Neural crest cell (in vitro differentiated cells): ENCODE measurements at places on chromosomes 1 and 21.

- DNase-seq: no peak
Measured at GRCh38 chr1:89697383-89697782, 64.5 kb downstream of the LRRC8C start.

GRCh38 chr1:96306809-96307560, 414.6 kb upstream of the PTBP2 start:
- no peak for DNase-seq

- DNase-seq: no peak
Measured at GRCh38 chr1:67748630-67749029, 63.6 kb downstream of the GADD45A start.

DNA sequence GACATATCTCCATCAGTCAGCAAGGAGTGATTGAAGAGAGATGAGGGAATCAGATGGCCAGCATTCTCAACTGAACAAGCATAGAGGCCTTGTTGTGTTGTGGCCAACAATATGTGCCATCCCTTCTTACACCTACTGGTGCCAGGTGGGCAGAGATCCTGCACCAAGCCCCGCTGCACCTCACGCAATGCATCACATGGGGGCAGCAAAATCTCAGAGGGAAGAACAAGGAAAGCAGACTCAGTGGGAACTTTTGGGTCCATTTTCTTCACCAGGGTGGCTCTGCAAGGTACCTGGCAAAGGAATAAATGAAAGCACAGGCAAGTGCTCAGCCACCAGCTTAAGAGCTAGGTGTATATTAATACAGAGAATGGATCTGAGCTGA, 33.2 kb downstream of the HSD3B2 start:
- DNase-seq: no peak

DNA sequence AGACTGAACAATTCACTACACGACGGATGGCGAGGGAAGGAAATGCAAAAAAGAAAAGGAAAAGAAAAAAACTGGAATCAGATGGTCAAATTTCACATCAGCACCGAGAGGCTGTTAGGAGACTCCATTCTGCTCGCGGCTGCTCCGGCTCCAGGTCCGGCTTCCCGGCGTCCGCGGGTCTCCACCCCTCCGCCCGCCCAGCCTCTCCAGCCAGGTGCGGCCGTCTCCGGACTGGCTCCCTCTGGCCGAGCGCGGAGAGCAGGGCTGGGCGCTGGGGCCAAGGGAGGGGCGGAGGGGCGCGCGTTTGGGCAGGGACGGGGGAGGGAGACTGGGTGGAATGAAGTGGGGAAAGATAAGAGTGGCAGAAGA, 332 bp downstream of the KCNJ6 start:
- no peak for DNase-seq

- no peak for DNase-seq
Measured at GRCh38 chr21:34593954-34594531, 20.9 kb downstream of the RCAN1 start.

GRCh38 chr1:113515498-113515897, 125.2 kb downstream of the MAGI3 start:
- no peak for DNase-seq

GRCh38 chr1:79353224-79353623, 346.7 kb upstream of the ADGRL4 start:
- peak; percentile 38 for DNase-seq

GRCh38 chr1:156012051-156012817, 8.5 kb downstream of the SSR2 start:
- no peak for DNase-seq

- no peak for DNase-seq
Measured at GRCh38 chr1:234633246-234634003, 23.4 kb upstream of the IRF2BP2 start.

DNA sequence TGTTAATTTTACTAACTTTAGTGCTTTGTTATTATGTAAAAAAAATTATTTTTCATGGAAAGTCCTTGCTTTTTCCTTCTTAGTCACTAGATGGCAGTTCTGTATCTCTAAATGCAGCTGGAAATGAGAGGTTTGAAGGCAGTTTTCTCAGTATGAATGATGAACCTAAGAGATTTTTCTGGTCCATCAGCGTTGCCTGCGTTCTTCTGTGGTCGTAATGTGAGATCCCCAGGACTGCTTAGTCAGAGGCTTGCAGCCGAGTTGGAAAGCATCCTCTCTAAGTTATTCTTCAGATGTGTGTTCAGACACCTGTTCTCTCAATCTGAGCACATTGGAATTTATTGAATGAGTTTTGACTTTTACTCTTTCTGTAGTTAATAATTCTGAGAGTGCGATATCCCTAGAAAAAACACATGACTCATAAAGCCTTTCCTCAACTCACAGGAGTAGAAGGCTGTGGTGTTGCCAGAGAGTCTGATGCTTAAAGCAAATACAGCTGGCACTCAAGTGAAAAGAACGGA, 99.3 kb downstream of the FMN2 start:
- no peak for DNase-seq

DNA sequence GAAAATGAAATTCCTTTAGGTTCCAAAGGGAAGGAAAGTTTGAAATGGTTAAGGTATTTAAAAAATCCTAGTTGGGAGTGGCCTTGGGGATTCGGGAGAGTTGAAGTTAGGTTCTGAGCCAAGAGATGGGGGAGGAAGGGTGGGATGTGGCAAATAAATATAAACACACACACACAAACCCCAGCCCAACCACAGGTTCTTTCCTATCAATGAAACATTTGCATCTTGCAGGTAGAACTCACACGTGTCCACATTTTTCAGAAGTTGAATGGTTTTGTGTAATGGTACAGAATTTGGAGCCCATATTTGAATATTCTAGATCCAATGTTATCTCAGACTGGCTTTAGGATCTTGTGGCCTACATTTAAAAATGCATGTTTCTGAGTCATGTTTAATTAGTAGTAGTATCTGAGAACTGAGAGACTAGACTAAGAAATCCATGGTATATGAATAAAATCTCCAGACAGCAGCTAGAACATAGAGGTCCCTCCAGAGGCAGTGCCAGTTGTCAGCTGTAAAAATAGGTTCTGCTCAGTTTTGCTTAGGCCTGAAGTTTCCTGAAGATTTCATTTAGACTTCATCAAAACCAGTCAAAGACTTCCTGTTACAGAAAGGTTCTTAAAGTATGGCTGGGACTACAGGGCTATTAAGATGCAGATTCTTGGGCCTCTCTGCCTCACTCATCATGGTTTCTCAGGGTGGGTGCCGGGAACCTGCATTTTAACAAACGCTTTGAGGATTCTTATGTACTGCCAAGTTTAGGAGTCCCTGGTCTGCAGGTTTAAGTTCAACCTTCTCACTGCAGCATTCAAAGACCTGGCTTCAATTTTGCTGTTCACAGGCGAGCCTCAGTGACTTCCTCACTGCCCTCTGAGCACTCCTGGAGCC, 21.3 kb downstream of the RUNX1 start:
- DNase-seq: no peak

DNA sequence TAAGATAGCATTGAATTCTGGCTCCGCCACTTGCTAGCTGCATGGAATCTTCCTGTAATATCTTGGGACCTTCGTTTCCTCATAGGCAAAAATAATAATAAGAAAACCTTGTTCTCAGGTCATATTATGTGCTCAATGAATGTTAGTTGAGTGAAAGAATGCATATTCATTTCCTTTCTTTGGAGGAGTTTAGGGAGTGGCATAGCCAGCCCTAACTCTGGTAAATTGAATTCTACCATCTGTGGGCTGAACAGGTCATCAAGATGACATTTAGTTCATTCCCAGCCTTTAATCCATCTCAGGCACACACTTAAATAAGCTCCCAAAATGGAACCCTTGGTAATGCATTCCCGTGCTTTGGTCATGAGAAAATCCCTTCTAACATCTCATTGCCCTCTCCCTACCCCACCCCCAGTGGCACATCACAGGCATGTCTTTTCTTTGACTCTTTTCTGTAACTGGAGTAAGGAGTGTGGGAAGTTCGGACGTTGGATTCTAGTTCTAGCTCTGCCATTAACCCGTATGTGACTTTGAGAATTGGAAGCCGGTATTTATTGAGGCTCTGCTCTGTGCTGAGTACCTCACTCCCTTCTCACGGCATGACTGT, 13.2 kb upstream of the MYOG start:
- no peak for DNase-seq

DNA sequence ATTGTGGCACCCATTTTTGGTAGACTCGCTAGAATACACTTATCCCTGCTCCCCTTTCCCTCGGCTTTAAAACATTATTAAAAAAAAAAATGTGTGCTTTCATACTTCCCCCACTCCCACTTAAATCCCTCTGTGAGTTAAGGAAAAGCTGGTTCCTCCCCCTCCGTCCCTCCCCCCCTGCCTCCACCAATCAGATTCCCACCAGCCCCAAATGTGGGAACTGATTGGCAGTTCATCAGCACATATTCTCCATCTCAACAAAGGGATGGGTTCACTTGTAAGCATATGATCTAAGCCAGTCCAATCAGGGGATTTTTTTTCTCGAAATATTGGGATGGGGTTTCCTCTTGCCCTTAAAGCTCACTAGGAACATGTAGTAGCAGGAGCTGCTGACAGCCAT, 10.8 kb upstream of the FYB2 start:
- no peak for DNase-seq

- no peak for DNase-seq
Measured at GRCh38 chr1:4549930-4550329, 104.5 kb upstream of the AJAP1 start.

- no peak for DNase-seq
Measured at GRCh38 chr1:103496014-103496635, 29.4 kb upstream of the RNPC3 start.

GRCh38 chr1:11617314-11617713, 36.9 kb downstream of the FBXO2 start:
- DNase-seq: no peak

GRCh38 chr1:90384193-90384592, 332.9 kb downstream of the BARHL2 start:
- no peak for DNase-seq

- DNase-seq: no peak
Measured at GRCh38 chr1:164579381-164579780, 20.4 kb downstream of the PBX1 start.

- DNase-seq: no peak
Measured at GRCh38 chr21:38751379-38752050, 54.2 kb upstream of the ETS2 start.

DNA sequence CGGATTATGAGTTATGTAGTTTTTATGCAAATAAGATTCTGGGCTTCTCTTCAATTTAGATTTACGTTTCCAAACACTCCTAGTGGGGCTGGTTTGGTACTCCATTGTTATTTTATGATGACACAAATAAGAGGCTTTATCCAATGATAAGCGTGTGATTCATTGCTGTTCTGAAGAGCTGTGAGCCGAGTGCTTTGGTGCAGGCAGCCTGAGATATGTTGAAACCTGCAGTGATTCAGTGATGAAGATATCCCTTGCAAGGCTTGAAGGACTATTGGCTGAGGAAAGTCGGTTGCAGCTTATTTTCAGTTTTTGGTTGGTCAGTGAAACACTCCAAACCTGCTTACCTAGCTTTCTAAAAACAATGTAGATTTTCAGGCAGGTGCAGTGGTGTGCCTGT, 112.2 kb downstream of the RYR2 start:
- DNase-seq: no peak

- no peak for DNase-seq
Measured at GRCh38 chr21:17467392-17467791, 45.5 kb upstream of the CXADR start.

DNA sequence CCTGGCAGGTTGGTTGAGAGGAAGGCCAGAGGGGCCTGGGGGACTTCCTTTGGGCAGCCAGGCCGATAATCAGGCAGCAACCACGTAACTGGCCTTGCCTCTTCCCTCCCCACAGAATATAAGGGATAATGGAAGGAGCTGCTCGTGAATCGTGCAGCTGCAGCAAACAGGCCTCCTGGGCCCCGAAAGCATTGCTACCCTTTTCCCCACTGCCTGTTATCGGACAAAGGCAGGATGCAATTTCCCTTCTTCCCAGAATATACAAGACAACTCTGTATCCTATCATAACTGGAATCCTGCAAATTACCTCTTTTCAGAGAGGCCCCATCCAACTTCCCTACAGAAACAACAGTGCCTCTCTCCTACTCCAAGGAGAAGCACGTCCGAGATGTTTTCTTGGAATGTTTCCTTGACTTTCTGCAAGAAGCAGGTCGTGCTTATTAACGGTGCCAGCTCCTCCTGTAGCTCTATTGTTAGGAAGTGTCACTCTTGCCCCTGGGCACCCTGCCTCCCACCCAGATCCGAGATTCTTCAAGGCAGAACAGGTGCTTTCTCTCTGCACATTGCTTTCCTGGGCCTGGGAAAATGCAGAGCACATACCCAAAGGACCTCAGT, 106.0 kb upstream of the TIAM1 start:
- DNase-seq: no peak

GRCh38 chr1:214552174-214552608, 789 bp upstream of the PTPN14 start:
- DNase-seq: peak; percentile 5

- DNase-seq: no peak
Measured at GRCh38 chr1:88731475-88732269, 47.6 kb downstream of the PKN2 start.

DNA sequence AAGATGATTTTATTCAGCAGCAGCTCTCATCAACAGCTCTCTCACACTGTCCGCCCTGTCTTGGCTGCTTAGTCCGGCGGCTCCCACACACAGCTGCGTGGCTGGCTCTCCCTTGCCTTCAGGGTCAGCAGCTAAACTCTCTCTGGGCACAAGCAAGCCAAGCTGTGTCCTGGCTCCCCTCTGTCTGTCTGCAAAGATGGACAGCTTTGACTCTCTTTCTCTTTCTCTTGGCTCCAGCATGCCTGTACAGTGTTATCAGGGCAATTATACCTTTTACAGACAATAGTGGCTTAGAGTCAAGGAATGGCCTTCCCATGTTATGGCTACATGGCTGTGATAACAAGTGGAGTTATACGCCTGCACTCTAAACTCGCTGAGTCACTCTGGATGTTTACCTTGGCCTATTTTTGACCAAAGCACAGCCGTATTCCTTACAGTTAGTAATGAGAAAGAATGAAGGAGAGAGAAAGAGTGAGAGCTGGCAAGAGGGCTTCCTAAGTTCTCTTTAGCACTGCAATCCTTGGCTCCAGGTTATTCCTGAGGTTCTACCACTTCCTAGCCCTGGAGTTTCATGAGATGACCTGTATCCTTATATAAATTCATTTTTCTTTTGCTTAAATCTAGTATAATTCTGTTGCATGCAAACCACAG, 59.9 kb upstream of the ZSWIM5 start:
- no peak for DNase-seq

- no peak for DNase-seq
Measured at GRCh38 chr1:88275259-88275862, 408.7 kb upstream of the PKN2 start.
